ENCODE measurements at places on chromosomes 4 and X.

GRCh38 chr4:146490106-146490505 is 31.6 kb downstream of the SLC10A7 start:
- DNase-seq = no peak

GRCh38 chrX:103417933-103418332 is 41.6 kb downstream of the BEX3 start:
- DNase-seq = no peak

- no peak for DNase-seq
Measured at GRCh38 chr4:3036131-3036952, 38.0 kb downstream of the HTT-AS start.

DNA sequence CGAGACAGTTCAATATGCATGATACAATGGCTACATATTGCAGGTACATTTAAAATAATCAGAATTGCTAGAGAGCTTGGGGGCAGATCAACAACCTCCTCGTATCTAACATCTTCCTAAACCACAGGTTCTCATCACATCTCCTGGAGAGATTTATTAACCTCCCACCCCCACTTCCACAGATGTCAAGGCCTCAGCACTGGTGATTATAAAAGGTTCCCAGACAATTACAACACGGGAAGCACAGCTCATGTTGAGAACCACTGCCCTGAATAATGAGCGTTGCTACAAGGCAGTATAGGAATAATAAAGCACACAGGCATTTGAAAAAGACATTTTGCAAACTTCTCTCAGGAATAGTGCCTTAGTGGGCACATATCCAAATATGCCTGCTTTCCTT is 42.8 kb downstream of the ELOVL6 start:
- DNase-seq = peak; percentile 26

DNA sequence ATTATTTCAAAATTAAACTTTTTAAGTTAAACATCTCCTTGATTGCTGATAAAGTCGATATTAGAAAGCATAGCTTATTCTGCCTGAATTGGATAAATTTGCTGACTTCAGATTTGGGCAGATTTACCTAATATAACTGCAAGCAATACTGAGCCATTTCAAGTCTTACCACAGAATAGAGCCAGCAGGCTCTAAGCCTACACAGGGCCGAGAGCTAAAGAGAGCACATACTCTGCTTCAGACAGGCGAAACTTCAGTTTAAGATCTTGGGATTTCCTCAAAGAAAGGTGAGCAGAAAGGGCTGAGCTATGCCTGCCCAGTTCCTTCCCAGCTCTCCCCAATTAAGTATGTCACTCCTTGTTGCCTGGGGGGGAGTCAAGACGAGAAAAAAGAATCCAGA is 240.6 kb upstream of the NOCT start:
- DNase-seq = no peak

Measured in AG10803 (cell line).